ENCODE measurements at places on chromosomes 3 and 15. TPM values are rescaled to one million over a fixed set of nuclear protein-coding genes. Genes with fewer than 3 reads are reported as not detected.

GRCh38 chr3:9780910-9781309, 11.2 kb upstream of the CAMK1 start:
- DNase-seq = no peak
- no peak overlapping the region for H3K27ac ChIP-seq
- no peaks in the 10 kb centered on the region for H3K4me1 ChIP-seq
- H3K4me3 ChIP-seq = no peak overlapping the region
- peaks cover 12% of the 10 kb centered on the region for H3K36me3 ChIP-seq

KCTD6 gene
- total RNA-seq = 24.9 TPM

EPM2AIP1 gene
- total RNA-seq = 27.5 TPM

- H3K4me3 ChIP-seq = no peak overlapping the region
- H3K27me3 ChIP-seq = no peaks in the 10 kb centered on the region
- no peak for DNase-seq
- peaks cover 15% of the 10 kb centered on the region for H3K4me1 ChIP-seq
- no peaks in the 10 kb centered on the region for H3K36me3 ChIP-seq
- H3K27ac ChIP-seq = no peak overlapping the region
Measured at GRCh38 chr15:37900326-37901221, 33.9 kb upstream of the TMCO5A start.

GRCh38 chr3:16299746-16300145, 34.7 kb downstream of the OXNAD1 start:
- no peak overlapping the region for H3K27ac ChIP-seq
- no peaks in the 10 kb centered on the region for H3K27me3 ChIP-seq
- DNase-seq = no peak
- H3K4me3 ChIP-seq = no peak overlapping the region
- peaks cover 12% of the 10 kb centered on the region for H3K4me1 ChIP-seq
- H3K36me3 ChIP-seq = peaks cover 53% of the 10 kb centered on the region

DNA sequence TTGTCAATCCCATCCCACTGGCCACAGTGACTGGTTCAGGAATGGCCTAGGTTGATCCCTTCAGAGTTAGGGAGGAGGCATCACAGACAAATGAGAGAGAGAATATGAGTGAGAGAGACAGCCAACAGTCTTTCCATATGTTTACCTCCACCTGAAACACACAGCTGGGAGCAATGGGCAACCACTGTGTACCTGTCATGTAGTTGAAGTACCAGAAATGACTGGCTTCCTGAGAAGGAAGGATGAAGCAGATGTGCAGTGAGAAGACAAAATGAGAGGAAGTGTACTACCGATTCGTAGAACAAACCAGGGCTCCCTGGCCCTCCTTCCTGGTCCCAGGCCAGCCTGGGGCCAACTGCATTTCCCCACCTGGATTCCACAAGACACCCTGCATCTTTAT, 27.4 kb downstream of the SRGAP3 start:
- peaks cover 37% of the 10 kb centered on the region for H3K4me1 ChIP-seq
- no peak overlapping the region for H3K4me3 ChIP-seq
- H3K27me3 ChIP-seq = no peaks in the 10 kb centered on the region

GRCh38 chr15:89824607-89824867, 9.9 kb upstream of the ANPEP start:
- H3K4me1 ChIP-seq = peaks cover 16% of the 10 kb centered on the region
- H3K4me3 ChIP-seq = no peak overlapping the region
- H3K27ac ChIP-seq = no peak overlapping the region
- H3K36me3 ChIP-seq = no peaks in the 10 kb centered on the region

ASTE1 gene
- total RNA-seq = 11.4 TPM

DNA sequence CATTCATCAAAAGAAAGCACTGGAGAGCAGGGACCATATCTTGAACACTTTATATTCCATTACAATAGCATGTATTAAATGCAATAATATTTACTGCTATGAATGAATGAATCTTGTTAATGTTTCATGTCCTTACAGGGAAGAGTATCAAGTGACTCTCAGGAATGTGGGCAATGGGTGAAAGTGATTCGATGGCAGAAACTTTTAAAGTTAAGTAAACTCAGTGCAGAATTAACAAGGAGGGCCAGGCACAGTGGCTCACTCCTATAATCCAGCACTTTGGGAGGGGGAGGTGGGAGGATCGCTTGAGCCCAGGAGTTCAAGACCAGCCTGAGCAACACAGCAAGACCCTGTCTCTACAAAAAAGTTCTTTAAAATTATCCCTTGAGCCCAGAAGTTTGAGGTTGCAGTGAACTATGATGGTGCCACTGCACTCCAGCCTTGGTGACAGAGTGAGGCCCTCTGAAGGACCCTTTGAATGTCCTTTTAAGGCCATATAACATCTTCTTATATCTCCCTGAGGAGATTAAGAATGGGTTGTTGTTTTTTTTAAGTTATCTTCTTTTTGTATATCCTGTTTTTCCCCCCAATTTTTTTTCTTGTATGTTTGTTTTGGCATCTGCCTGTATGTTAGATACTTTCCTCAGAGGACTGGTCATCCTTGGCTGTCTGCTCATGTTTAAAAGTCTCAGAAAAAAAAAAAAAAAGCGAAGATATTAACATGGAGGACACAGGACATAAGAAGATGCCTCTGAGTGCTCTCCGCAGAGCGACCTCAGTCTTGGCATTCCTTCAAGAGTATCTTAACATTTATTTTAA, 9.6 kb upstream of the FSIP1 start:
- H3K27me3 ChIP-seq = no peaks in the 10 kb centered on the region
- H3K27ac ChIP-seq = no peak overlapping the region
- H3K4me1 ChIP-seq = peaks cover 35% of the 10 kb centered on the region

DNA sequence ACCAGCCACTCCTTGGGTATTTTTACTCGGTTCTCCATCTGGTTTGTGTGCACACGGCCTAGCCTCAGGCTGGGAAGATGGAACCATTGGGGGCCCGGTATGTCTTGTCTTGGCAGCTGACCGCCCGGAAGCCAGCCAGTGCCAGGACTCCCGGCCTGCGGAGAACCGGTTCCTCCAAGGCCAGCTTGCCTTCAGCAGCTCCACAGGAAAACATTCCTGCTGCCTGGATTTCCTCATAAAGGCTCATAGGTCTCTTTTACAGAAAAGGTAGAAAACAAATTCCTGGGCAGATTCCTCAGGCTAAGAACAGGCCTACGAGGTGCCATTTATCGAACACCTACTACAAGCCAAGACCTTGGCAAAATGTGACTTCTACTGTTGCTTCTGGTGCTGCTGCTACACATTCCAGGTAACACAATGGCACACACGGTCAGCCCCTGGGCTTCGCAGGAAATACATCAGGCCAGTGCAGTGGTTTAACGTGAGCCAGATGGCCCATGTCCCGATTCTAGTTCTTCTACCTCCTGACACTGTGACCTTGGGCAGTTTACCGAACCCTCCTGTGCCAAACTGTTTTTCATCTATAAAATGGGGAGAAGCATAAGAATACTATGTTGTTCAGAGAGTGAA, 141.8 kb downstream of the OPA1 start:
- H3K27me3 ChIP-seq = peaks cover 16% of the 10 kb centered on the region
- DNase-seq = no peak
- H3K27ac ChIP-seq = no peak overlapping the region

GRCh38 chr3:121504618-121505017, 41.2 kb downstream of the POLQ start:
- DNase-seq = no peak
- peaks cover 9% of the 10 kb centered on the region for H3K36me3 ChIP-seq
- peak overlapping the region; percentile 66 for H3K27ac ChIP-seq
- no peak overlapping the region for H3K4me3 ChIP-seq

DNA sequence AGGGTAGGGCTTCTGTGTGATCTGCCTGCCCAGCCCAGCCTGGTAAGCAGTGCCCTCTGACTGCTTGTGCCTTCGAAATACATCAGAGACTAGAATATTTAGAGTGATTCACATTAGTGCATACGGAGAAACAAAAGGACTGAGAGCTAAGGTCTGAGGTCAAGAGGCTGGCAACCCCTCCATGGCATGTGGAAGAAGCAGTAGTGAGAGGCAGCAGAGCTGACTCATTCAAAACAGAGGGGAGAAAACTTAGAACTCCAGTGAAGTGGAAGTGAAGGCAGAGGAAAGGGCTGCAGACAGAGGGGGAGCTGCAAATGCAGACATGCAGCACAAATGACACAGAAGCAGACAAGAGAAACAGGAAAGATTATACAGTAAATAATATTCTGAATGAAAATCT, 61.6 kb downstream of the ULK4 start:
- H3K27ac ChIP-seq = no peak overlapping the region
- no peaks in the 10 kb centered on the region for H3K27me3 ChIP-seq
- H3K36me3 ChIP-seq = no peaks in the 10 kb centered on the region
- peaks cover 5% of the 10 kb centered on the region for H3K4me1 ChIP-seq
- DNase-seq = no peak
- no peak overlapping the region for H3K4me3 ChIP-seq

CPEB1 gene
- total RNA-seq = 1.6 TPM

GRCh38 chr15:97143592-97144376, 813.3 kb downstream of the NR2F2 start:
- H3K36me3 ChIP-seq = no peaks in the 10 kb centered on the region
- no peak for DNase-seq
- no peaks in the 10 kb centered on the region for H3K4me1 ChIP-seq
- no peaks in the 10 kb centered on the region for H3K27me3 ChIP-seq
- H3K27ac ChIP-seq = no peak overlapping the region

GRCh38 chr3:28151608-28152228, 89.7 kb upstream of the CMC1 start:
- H3K27me3 ChIP-seq = no peaks in the 10 kb centered on the region
- no peak for DNase-seq
- no peak overlapping the region for H3K27ac ChIP-seq
- no peaks in the 10 kb centered on the region for H3K36me3 ChIP-seq
- H3K4me1 ChIP-seq = no peaks in the 10 kb centered on the region

HDC gene
- 0.14 TPM for total RNA-seq

DNA sequence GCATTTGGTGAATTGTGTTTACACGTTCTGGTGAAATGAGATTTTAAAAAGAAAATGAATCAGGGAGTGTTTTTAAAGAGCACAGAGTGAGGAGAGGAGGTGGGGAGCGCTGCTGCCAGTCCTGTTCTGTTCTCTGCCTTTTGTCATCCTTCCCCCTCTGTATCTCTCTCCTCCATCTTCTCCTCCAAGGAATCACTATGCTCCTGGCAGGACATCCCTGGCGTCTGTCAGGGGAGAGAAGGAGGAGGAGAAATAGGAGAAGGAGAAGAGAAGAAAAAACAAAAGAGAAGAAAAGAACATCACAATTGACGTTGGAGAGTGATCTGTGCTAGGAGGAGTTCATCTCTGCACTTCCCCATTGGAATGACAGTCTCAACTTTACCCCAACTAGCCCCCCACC, 627.6 kb upstream of the TBL1XR1 start:
- H3K27me3 ChIP-seq = no peaks in the 10 kb centered on the region
- peak overlapping the region; percentile 64 for H3K27ac ChIP-seq
- H3K36me3 ChIP-seq = no peaks in the 10 kb centered on the region
- no peak for DNase-seq
- peaks cover 48% of the 10 kb centered on the region for H3K4me1 ChIP-seq

GRCh38 chr3:192155194-192155593, 572.1 kb downstream of the FGF12 start:
- no peaks in the 10 kb centered on the region for H3K4me1 ChIP-seq
- H3K4me3 ChIP-seq = peak overlapping the region; percentile 76
- H3K36me3 ChIP-seq = no peaks in the 10 kb centered on the region
- no peak overlapping the region for H3K27ac ChIP-seq

DNA sequence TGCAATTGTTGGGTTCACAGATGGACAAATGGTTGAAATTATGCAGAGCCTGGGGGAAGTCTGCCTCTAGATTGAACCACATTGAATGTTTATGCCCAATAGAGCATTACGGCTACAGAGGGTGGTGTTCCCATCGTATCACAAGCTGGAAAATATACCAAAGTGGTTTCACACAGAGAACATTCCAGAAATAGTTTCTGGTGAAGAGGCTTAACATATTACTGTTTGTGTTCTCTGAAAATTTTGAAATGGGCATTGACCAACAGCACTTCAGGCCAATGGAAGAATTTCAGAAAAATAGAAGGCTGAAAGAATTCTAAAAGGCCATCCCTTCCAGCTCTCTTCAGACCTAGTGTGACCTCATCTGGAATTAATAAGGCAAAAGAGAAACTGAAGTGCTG, 203.9 kb downstream of the NEK10 start:
- H3K27ac ChIP-seq = no peak overlapping the region
- DNase-seq = no peak
- no peaks in the 10 kb centered on the region for H3K36me3 ChIP-seq
- H3K4me3 ChIP-seq = no peak overlapping the region

- no peaks in the 10 kb centered on the region for H3K4me1 ChIP-seq
- no peak overlapping the region for H3K4me3 ChIP-seq
- H3K27ac ChIP-seq = no peak overlapping the region
- H3K27me3 ChIP-seq = no peaks in the 10 kb centered on the region
Measured at GRCh38 chr3:183687705-183688104, 9.9 kb upstream of the YEATS2 start.

DNA sequence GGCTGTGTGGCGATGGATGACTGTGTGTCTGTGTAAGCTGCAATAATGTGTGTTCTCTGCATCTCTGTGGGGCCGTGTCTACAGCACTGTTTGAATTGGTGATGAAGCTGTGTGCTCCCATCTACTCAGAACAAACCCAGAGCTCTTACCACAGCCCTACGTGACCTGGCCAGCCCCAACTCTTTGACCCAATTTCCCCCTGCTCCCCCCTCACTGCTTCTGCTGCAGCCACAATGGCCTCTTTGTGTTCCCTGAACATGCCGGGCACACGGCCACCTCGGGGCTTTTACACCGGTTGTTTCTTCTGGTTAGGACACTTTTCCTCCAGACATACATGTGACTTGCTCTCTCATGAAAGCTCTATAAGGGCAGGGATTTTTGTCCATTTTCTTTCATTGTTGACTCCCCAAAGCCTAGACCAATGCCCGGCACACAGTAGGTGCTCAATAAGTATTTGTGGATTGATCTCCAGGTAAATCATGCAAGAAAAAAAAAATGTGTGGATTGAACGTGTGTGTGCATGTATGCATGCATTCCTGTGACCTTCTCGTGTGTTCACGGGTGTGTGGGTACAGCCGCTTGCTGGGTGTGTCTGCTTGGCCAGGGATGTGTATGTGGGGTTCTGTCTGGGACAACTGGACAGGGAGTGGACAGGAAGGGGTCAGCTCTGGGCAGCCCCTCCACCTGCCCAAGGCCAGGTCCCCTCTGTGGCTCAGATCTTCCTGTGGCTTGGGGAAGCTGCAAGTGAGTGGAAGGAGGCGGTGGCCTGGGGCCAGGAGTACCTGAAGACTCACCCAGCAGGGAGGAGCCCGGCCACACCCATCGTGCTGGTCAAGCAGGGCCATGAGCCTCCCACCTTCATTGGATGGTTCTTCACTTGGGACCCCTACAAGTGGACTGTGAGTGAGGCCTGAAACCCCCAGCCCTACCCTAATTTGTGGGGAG, 14.8 kb downstream of the VILL start:
- H3K4me3 ChIP-seq = peak overlapping the region; percentile 50
- H3K27me3 ChIP-seq = no peaks in the 10 kb centered on the region
- H3K4me1 ChIP-seq = peaks cover 15% of the 10 kb centered on the region
- peak overlapping the region; percentile 86 for H3K27ac ChIP-seq
- DNase-seq = no peak
- peaks cover 5% of the 10 kb centered on the region for H3K36me3 ChIP-seq

ROBO2 gene
- 22.7 TPM for total RNA-seq
